ENCODE measurements at places on chromosomes 1 and 21.

DNA sequence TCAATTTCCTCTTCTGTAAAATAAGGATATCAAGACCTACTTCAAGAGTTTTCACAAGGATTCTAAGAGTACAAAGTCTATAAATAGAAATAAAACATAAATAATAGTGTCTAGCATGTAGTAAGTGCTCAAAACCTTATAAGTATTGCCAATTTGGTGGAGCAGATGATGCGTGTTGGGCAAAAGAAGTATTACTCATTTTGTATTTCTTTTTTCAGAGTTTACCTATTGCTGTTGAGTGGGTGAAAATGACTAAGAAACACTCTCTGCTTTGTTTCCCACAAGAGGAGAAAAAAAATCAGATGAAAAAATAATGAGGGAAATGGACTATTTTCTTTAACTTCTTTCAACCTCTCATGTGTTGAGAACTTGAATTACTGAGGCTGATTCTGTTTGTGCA, 103.3 kb upstream of the KCNK2 start:
- no peak for DNase-seq

GRCh38 chr1:160839746-160840145, 22.9 kb downstream of the CD244 start:
- no peak for DNase-seq

GRCh38 chr1:152886758-152887409, 8.8 kb downstream of the SMCP start:
- DNase-seq = no peak

GRCh38 chr21:45522986-45523385, 19.3 kb downstream of the SLC19A1 start:
- no peak for DNase-seq

DNA sequence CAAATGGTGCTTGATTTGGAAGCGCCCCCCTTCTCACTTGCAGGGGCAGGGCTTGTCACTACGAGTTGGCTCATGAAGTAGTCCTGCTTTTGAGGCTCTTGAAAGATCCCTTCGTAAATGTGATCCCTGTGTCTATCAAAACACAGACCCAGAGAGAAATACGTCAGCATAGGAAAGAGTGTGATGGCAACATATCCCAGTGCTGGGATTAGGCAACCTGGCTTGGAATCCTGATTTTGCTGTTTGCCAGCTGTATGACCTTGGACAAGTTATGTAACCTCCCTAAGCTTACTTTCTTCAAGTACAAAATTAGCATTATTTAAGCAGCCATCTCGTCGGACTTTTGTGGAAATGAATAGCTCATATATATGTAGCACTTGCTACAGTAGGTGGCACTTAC, 228.4 kb downstream of the ATG4C start:
- DNase-seq = no peak

- no peak for DNase-seq
Measured at GRCh38 chr1:220407191-220407590, 120.7 kb upstream of the MARK1 start.

- DNase-seq = no peak
Measured at GRCh38 chr1:1082239-1082775, 8.2 kb upstream of the RNF223 start.

DNA sequence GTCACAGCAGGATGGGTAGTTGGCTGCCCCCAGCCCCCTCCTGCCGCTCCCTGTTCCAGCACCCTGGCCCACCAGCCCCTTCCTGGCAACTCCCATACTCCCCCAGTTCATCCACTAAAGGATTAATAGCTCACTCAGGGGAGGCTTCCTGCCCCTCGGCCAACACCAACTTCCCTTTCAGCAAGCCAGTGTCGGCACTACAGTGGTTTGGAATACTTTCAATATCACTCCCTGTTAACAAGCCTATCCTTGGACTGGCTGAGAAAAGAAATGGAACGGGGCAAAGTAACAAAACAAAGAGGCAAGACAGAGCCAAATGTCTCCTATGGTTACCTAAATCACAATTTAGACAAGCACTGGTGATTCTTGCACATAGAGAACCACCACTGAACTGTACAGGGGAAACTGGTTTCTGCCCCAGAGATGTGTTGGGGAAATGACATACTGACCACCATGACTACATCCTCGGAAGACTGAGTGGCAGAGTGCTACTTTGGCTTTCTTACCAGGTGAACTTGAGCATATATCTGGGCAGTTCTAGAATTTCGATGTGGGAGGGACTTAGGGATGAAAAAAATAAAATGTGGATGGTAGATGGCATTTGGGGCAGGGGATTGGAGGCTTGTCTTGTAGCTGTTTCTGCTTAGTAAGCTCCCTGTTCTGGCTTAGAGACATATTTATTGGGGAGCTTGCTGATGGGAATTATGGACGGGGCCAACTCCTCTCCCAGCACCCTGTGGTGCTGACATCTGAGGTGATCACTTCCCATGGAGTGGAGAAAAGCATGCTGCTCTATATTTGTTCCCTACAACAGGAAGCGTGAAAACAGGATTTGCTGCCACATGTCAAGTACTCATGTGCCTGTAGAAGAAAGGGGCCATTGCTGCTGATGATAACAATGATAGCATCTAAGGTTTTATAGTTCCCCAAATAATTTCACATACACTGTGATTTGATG, 7.1 kb upstream of the CAPN2 start:
- no peak for DNase-seq

DNA sequence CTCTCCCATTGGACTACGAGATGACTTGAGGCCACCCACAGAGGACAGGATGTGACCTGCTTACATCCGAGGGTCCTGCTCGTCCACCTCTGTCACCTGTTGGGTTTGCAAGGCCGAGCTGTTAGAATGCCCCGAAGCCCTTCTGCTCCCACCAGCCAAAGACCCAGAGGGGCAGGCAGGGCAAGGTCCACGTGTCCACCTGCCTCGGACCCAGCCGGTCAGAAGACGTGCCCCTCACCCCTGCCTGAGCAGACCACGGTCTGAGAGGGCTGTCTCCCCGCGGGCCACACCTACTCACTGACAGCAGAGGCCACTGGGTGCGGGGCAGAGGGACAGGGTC, 30.3 kb upstream of the TRAPPC10 start:
- DNase-seq = no peak

- no peak for DNase-seq
Measured at GRCh38 chr1:39322431-39322830, 117.9 kb downstream of the MACF1 start.

- DNase-seq = no peak
Measured at GRCh38 chr1:231808990-231809389, 182.4 kb downstream of the DISC1 start.

DNA sequence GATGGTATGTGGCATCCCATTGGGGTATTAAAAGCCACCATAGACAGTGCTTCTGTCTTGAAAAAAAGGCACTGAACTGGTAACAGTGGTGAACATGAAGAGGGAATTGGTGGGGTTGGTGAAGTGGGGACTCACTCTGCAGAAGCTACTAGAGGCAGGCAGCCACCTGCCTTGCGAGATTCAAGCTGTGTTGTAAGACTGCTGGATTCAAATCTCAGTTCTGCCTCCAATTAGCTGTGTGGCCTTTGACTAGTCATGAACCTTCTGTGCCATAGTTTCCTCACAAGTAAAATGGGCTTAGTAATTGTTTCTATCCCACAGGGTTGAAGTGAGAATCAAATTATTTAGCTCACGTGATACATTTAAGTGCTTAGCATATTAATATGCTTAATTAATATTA, 16.6 kb upstream of the ELOA start:
- DNase-seq = no peak

DNA sequence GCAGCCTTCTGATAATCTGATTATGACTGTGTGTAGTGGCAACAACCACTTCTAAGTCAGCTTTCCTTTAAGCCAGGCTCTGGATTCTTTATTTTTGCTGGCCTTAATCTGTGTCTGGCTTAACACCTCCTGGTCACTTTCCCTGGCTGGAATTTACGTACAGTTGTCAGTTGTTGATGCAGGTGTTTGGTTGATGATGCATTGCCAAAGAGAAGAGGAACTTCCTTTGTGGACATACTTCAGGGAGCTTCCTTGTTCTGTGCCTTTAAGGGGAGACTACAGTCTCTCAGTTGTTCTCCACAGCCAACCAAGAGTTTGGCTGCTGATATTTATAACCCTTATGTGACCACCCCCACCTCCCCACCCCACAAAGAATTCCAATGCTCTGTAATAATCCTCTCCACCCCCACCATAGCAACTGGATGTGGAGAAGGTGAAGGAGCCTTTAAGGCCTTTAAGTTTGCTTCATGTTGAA, 96.0 kb upstream of the BMP8A start:
- DNase-seq = no peak

- no peak for DNase-seq
Measured at GRCh38 chr1:116806245-116806644, 52.0 kb downstream of the CD2 start.

DNA sequence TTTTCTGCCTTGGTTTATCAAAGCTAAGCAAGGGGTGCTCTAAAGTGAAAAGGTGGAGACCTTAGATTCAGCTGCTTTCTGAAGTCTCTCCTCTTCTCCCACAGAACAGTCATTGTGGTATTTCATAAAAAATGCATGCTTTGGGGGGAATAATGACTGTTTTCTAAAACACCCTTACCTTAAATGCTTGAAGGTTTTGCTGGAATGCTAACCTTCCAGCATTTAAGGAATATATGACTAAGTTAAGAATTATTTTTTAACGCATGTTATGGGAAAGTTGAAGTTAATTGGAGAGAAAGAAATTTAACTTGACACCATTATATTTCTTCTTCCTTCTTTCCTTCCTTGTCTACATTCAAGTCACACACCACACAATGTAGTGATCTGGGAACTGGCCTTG, 162.5 kb downstream of the ROR1 start:
- DNase-seq = no peak

GRCh38 chr1:12677565-12677964, 33.7 kb downstream of the AADACL4 start:
- no peak for DNase-seq

DNA sequence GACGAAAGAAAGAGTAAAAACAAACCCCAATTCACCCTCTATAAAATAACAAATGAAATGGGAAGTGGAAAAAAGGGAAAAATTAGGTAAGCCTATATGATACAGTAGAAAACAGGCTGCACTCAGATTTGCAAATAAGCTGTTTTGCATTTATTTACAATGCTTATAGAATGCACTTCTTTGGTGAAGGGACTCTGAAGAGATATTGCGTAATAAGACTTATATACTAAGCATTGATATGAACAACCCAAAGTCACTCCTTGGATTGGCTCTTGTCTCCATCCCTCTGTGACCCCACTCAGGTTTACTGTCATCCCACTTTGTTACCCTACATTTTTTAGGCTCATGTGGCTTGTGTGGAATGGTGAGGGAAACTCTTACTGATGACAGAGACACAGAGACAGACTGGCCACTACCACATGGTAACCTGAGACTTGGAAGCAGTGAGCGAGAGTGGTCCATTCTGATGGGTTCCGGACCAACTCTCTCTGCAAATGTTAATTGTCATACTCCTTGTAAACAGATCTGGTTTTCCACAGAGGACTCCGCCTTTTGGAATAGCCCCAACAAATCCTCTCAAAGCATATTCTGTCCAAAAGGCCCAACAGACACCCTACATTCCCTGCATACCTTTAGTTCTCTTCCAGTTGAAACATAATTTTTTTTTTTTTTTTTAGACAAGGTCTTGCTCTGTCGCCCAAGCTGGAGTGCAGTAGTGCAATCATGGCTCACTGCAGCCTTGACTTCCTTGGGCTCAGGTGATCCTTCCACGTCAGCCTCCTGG, 11.0 kb downstream of the GSTM5 start:
- DNase-seq = no peak

GRCh38 chr1:228059634-228060457, 22.7 kb upstream of the ARF1 start:
- no peak for DNase-seq

DNA sequence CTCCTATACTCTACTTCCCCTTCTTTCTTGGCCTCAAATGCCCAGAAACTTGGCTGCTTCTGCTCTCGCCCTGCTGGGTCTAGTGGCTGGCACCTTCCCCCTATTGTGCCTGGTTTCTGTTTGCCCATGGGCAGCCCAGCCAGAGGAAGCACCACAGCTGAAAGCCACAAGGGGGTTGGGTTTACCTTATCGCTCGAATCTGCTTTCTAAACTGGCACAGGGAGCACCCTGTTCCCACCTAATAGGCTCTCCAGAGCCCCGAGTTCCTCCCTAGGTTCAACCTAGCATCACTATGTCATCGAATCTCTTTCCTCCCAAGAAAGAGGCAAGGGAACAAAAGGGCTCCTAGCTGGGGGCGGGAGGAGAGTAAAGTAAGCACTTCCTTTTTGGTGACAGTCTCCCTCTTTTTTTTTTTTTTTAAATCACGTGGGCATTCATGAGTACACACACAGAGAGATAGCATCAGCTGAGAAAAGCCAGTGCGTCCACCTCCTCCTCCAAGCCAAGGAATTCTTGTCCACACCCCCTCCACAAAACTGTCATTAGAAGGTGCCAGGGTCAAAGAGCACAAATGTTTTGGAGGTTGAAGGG, 72.8 kb downstream of the PLEKHA6 start:
- DNase-seq = peak; percentile 78

DNA sequence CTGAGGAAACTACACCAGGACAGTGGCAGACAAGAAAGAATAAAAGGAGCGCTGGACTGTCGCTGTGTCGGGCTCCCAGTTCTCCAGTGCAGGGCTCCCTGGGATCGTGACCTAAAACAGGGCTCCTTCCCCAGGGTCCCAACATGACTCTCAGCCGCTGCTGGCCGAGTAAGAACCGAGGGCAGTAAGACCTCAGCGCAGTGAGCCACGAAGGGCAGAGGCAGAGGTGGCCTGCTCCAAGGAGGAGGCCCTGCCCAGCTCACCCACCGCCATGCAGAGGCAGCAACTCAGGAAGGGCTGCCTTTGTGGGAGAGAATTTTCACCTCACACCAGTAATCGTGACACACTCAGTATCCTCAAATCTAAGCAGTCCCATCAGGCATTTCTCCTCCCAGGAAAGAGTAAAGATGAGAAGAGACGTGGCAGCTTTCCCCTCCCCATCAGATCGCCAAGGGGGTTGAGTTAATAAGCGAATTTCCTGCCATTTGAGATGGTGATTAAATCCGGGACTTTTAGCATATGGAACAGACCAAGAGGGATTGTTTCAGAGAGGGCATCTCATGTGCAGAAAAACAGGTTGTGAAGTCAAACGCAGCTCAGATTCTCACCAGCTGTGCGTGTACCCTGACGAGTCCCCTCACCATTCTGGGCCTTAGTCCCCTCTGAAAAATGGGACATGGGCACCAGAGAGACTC, 19.8 kb upstream of the ARTN start:
- DNase-seq = no peak

All from thymus (tissue), 14 donors.